ENCODE measurements at places on chromosomes 6 and 20.

- DNase-seq, result no peak
These were observed 54.0 kb downstream of the TRAF3IP2 start for GRCh38 chr6:111551521-111552231.

GRCh38 chr6:18119236-18119635 lies 3.2 kb downstream of the NHLRC1 start:
- no peak for DNase-seq

- no peak for DNase-seq
These were observed 102.6 kb downstream of the CDC5L start for GRCh38 chr6:44489910-44490604.

DNA sequence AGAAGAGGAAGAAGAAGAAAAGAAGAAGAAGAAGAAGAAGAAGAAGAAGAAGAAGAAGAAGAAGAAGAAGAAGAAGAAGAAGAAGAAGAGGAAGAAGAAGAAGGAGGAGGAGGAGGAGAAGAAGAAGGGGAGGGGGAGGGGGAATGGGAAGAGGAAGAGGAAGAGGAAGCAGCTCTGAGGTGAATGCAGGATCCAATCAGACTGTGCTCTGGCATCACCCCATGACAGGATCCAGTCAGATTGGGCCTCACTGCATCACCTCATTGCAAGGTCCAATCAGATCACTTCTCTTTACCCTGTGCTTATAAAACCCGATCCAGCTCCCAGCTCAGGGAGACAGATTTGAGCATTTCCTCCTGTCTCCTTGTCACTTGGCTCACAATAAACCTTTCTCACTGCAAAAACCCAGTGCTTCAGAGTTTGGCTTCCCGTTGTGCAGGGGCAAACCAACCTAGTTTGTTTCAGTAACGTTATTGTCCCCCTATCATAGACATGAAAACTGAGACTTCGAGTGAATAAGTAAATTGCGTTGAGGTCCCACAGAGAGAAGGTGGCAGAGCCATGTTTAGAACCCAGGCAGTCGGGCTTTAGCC lies 28.6 kb upstream of the YWHAB start:
- peak; percentile 15 for DNase-seq

DNA sequence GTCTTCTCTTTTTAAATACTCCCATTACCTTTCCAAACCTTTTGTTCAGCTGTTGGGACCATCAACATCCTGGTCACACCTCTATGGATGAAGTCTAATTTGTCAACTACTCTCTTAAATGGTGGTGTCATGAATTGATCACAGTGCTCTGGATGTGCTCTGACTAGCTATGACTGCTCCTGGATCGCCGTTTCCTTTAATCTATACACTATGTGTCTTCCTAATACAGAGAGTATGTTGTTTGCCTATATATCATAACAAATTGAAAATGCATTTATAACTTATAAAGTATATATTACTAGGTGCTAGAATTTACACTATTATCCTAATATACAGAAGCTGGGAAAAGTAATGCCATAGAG lies 357.5 kb downstream of the LAMA2 start:
- DNase-seq, result no peak

Data from CMK (cell line).